ENCODE measurements at places on chromosomes 5 and 9.
A peak's percentile ranks its signal among the peaks of the same experiment; 100 is the strongest.

- DNase-seq: no peak
Measured at GRCh38 chr5:42035526-42035925, 110.4 kb downstream of the FBXO4 start.

DNA sequence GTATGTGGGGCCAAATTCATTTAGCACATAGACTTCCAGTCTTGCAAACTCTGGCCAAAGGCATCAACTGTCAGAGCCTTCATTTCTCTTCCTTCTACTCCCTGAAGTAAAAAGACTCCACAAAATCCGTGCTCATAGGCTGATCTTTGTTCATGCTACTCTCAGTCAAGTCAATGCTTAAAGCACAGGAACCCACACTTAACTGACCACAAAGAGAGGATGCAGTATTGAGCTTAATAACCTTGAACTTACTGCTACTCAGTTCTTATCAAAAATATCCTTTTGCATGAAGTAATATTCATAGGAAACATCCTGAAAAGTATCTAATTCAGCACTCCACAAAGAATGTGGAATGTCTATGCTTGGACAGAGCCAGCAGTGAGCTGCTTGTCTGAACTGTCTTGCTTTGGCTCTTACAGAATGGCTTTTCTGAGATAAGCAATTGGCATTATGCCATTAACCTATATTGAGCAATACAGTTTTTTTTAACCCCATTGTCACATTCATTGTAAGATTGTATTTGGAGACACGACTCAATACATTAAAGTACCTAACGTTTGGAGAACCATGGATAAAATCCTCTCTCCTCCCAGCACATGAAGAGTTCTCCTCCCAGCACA is 21.7 kb downstream of the LPAR1 start:
- DNase-seq: peak; percentile 56

- DNase-seq: peak; percentile 67
Measured at GRCh38 chr5:34496260-34496691, 159.9 kb upstream of the RAI14 start.

DNA sequence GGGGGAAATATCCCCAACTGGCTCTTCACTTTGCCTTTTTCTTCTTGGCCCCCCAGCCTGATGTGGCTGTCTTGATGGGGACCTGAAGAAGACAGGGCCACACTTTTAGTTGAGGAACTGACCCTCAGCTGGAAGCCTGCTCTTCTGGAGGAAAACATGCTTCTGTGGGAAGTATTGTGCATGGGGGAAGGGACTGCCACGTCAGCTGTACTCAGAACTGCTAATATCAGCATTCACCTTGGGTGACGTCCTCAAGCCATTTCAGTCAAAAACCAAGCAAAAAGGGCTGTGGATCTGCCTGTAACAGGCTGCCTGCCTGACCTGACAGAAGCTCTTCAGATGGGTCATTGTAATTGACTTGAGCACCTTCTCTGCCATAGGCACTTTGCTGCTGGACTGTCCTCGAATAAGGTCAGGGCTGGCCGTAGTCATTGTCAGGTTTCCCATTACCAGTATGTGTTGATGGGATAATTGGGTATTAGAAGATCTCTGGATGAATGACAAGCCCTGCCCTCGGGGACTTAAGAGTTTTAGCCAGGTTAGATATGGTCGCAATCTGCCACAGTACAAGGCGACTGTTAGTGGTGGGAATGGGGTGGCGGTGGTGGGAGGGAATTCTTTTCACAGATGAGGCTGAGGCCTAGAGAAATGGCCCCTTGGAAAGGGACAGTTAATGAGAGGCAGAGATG is 10.4 kb downstream of the RAI14 start:
- no peak for DNase-seq

DNA sequence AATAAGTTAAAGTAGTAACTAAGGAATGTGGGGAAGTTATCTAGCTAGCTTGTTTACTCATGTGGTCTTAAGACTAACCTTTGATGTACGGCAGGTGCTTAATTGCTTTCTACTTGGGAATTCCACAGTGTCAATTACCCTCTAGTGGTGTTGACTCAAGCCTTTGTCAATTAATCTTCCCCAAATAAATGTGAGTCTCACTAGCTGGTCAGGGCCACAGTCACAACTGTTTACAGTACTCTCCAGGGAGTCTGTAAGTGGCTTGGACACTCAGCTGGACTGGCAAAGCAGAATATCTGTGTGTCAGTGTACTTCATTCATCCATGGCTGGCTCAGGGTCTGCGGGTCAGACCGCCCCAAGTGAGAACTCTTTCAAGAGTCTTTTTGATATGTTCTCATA is 30.8 kb downstream of the SMIM3 start:
- DNase-seq: no peak

GRCh38 chr5:129664336-129664937 is 83.5 kb upstream of the MINAR2 start:
- DNase-seq: peak; percentile 38

DNA sequence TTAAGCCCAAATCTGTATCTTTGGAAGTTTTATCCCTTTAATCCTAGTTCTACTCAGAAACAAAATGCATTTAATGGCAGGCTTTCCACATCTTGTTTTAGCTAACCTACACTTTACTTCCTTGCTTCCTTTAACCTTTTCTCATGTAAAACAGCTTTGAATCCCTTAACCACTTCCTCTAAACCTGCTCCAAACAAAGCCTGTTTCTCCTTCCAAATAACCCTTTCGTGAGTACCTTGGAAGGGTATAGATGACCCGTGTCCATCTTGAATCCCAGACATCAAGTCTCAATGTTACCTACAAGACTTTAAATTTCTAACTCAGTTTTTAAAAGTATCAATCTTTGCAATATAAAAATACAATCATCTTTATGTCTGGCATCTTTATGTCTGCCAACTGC is 78.4 kb downstream of the DROSHA start:
- DNase-seq: no peak

GRCh38 chr9:92760070-92760469 is 4.6 kb downstream of the BICD2 start:
- DNase-seq: peak; percentile 84

DNA sequence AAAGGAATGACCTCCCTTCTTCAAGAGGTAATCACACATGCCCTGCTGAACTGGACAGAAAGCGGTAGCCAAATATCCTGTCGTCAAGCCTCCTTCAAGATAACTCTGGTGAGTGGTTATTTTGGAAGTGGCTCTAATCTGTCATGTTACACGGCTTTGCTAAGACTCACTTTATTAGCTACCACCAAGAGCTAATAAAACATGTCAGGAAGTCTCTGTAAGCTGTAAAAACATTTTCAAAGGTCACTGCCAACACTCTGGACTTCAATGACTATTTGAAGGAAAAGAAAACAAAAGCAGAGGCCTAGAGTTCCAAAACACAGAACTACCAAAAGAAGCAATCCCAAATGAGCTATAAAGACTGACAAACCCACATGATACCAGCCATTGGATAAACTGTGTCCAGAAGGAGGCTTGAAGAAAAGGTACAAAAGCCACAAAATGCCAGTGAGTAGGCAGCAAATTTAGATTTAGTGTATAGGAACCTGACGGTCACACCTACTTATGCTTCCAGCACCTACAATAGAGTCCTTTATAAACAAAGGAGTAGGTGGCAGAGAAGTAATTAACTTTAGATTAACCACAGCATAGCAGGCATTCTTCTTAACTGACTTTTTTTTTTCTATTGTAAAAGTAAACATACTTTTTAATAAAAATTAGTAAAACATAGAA is 97.3 kb upstream of the EQTN start:
- no peak for DNase-seq

DNA sequence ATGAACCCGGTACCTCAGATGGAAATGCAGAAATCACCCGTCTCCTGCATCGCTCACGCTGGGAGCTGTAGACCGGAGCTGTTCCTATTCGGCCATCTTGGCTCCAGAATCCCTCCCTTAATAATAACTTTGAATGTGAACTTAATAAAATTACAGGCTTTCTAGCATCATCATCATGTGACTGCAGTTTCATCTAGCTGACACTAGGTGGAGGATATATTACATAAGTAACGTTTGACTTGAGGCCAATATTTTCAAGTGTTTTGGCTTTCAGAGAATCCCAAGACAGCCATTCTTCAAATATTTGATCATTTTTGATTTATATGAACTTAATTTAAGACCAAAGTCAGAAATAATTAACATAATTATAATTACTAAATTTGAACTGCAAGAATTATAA is 474.9 kb upstream of the CDH10 start:
- DNase-seq: peak; percentile 47

Measured in GM23248 (cell line).